ENCODE measurements at places on chromosomes 4 and X.

DNA sequence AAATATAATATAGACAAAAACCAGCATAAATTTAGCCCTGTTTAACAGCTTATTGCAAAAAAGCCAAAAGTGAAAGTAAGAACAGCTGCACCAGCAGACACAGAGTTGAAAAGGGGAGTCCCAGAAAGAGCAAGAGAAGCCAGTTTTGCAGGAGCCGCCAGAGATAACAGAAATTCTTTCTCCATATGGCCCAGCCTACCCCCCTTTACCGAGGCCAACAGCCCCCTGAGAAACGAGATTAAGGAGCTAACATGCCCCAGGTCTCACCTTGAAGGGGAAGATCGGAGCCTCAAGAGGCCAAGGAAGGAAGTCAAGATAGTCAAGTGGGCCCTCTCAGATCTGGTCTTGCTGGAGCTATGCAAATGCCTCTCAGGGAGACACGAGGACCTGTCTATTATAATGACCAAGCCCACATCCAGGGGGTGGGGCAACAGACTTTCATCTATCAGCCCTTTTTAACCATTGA, 4.8 kb downstream of the ACOX3 start:
- DNase-seq: no peak

GRCh38 chrX:20067709-20068561, 48.8 kb downstream of the MAP7D2 start:
- DNase-seq: peak; percentile 50

DNA sequence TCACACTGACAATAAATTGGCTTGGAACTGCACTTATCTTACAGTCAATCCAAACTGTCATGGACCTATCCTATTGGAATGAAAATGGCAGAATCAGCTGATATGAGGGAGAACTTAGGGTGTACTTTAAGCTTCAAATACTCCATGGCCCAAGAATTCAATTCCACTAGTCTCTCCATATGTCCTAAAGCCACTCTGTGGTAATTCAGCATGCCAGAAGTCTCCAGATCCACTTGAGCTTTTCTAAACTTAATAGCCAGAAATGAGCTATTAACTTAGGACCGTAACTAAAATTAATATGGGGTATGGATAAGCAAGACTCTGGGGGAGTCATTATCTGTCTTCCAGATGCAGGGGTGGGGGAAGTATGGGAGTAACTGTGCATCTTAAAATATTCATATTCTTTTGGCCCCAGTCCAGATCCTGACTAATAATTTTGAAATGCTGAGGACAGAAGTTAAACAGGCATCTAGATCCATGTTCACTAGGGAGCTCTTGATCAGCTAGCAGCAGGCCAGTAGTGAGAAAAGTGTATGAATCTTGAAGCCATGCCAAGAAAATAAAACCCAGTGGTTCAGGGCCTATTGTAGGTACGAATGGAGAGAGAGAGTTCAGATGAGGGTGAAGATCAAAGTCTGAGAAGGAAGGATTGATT, 167.6 kb downstream of the DKK2 start:
- no peak for DNase-seq

DNA sequence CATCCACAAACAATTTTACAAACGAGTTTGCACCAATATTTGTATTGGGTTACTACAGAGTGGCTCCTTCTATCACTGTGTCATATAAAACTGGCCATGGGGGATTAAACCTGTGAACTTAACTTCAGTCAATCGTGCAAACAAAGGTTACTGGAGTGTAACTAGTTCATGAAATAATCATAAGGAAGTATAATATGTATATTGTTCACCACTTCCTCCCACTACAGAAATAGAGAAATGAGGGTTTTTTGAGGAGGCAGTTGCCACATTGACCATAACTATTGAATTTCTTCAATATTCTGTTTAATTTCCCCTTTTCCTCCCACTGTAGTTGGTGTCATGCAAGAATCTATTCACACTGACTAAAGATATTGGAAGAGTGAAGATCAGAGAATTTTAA, at the start of gene GPR82:
GPR82 (plus strand) TSS at position 356 of the 400 bp plus-strand sequence. CDS start 2,846 bp downstream, outside the sequence.
- no peak for DNase-seq

Measured in Ammon's horn (tissue), 1 donor.